Substantia nigra (tissue), 51 donors: ENCODE measurements at places on chromosomes 16 and 17.

- DNase-seq: no peak
Observed at GRCh38 chr16:71520550-71520949, 5.7 kb upstream of the CHST4 start.

GRCh38 chr16:69241926-69242325, 55.0 kb downstream of the SNTB2 start:
- no peak for DNase-seq

- DNase-seq: no peak
Observed at GRCh38 chr16:89544113-89544512, 16.4 kb upstream of the RPL13 start.

GRCh38 chr16:29112755-29113347, 128.0 kb downstream of the LAT start:
- no peak for DNase-seq

DNA sequence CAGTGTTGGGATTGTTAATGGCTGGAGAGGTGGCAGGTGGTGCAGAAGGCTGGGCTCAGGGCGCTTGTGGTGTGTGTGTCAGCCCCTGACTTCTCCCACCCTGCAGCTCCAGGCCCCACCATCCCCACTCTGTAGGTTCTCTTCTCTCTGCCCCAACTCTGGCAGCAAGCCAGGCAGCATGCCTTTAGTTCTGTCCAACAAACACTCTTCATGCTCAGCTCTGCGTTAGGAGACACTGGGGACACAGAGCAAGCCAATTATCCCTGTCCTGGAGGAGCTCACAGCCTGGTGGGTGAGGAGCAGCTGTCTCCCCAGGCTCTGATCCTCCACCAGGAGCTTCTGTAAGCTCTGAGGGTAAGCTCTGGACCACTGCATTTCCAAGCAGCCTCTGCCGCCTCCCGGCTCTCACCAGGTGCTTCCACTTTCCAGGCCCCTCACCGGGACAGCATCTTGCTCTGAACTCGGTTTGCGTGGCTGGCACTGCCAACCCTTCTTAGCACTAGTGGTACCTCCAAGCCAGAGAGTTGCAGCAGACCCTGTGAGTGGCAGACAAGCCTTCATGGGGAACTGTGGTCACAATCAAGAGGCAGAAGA, 34.3 kb upstream of the WSCD1 start:
- no peak for DNase-seq

DNA sequence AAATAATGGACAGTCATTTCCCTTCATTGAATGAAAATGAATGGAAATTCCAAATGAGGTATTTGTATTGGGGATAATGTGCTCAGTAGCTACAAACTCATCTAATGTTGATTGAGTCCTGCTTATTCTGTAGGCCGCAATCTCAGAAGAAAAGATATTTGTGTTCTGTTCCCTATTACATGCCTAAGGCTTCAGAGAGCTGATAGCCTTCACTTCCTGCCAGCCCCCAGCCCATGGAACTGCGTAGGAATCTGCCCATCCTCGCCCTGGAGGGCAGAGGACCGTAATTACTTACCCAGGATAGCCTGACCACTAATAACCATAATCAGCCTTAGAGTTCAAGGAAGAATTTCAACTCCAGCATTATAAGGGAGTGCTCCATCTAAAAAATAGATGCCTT, 17.9 kb upstream of the SNTB2 start:
- no peak for DNase-seq

GRCh38 chr17:80129006-80129565, 17.8 kb downstream of the EIF4A3 start:
- DNase-seq: no peak

GRCh38 chr16:51968749-51969148, 578.2 kb downstream of the TOX3 start:
- DNase-seq: no peak

GRCh38 chr17:31631766-31632165, 227.3 kb downstream of the COPRS start:
- no peak for DNase-seq

DNA sequence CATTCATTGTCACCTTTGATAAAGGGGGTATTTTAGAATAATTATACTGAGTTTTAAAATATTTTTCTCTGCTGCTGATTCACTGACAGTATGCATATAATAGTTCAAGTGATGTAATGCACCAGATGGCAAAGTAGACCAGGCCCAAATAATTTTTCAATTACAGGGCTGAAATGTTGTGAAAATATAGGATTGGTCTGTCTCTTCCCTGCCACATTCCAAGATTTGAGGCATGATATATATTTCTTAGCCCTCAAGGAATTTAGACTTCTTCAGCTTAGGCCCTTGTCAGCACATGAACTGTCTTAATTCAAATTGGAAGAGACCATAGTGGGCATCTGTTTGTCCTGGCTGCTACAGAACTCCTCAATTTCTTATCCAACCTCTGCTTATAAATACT, 39.2 kb upstream of the SLC12A3 start:
- no peak for DNase-seq

DNA sequence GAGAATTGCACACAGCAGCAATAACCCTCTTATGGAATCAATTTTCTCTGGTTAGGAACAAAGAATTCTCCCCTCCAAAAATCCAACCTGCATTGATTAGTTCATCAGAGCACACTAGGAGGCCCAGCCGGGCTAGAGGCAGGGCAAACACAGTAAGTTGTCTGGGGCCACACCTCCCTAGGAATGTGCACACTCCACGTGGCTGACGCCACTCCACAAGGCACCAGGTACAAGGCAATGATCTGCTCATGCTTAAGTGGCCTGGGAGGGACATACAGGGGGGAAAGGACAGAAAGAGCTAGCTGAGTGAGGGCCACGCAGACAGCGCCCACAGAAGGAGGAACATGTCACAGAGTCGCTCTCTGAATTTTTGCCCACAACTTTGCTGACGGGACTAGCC, 107.6 kb downstream of the SLC39A11 start:
- no peak for DNase-seq

- DNase-seq: no peak
Observed at GRCh38 chr16:1963806-1964505, 670 bp downstream of the RPS2 start.
